T-helper 1 cell (primary cell): ENCODE measurements at places on chromosomes 5 and 9.

DNA sequence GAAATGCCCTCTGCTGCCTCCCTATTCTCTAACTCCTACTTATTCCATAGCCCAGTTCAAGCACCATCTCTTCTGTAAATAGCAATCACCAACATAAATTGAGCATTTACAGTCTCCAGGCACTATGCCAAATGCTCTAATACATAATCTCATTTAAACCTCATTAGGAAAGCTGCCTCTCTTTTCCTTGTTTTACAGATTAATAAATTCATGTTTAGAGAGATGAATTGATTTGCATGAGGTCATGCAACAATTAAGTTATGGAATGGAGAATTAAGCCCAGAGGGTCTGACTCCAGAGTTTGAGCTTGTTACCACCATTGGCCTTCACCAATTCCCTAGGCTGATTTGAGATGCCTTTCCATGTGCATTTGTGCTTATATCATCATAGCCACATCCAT lies 23.4 kb upstream of the RFX3 start:
- no peak for DNase-seq

DNA sequence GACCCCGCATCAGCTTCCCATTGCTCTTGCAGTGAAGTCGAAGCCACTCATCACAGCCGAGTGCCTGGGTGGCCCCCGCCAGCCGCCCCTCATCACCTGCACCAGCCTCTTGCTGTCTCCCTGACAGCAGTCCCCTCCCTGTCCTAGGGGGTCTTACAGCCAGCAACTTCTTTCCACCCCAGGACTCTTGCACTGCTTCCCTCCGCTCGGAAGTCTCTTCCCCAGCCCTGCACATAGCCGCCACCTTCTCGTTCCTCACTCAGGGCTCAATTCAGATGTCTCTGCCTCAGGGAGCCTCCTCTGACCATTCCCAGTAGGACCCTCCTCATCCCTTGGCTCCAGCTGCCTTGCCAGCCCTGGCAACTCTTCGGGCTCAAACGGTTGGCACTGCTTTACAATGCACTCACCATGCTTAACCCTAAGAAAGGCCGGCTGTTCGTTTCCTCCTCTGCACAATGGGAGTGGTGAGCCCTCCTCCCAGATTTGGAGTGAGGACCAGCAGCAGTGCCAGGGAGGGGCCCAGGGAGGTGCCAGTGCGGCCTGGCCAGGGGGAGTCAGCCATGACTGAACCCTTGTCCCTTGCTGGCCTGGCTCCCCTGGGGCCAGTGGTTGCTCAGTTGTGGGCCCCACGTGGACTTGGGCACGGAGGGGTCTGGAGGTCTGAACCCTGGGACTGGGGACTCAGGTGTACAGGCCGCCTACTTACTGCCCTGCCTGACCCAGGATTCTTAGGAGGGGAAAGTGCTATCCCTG lies 6.1 kb downstream of the TCF7 start:
- DNase-seq = no peak

GRCh38 chr9:4207123-4207875 lies 92.6 kb downstream of the GLIS3 start:
- no peak for DNase-seq

- DNase-seq = no peak
Observed at GRCh38 chr9:69798744-69799143, 21.9 kb upstream of the CFAP95 start.

GRCh38 chr5:125336401-125336800 lies 590.0 kb upstream of the ZNF608 start:
- DNase-seq = no peak

DNA sequence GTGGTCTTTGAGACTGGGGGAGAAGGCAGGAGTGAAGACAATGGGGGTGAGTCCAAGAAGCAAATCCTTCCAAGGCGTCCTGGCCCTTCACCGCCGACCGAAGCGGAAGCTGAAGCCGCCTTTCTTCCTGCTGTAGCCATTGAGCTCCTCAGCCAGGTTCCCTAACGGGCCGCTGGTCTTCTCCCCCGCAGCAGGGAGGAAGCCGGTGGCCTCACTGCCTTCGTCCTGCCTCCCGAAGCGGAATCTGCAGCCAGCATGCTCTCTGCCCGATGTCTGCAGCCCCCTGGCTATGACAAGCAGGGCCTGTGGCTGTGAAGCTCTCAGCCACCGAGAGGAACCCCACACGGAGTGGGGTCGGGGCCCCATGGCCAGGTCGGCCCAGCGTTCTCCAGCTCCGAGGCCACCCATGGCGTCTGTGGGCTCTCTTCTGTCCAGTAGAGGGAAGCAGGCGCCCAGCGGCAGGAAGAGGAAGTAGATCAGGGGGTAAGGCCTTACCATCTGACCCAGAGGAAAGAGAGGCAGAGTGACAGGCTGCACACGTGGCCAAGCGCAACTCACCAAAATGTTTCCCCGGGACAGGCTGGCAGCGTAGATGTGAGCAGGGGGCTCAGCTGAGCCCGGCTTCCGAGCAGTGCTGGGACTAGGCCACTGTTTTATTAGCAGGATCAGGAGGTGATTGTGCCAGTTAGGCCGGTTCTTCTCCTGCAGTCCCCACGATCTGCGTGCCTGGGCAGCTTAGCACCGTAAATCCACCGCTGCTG lies 3.1 kb downstream of the QRFP start:
- DNase-seq = no peak

- DNase-seq = no peak
Observed at GRCh38 chr5:175861337-175862130, 9.8 kb upstream of the CPLX2 start.

DNA sequence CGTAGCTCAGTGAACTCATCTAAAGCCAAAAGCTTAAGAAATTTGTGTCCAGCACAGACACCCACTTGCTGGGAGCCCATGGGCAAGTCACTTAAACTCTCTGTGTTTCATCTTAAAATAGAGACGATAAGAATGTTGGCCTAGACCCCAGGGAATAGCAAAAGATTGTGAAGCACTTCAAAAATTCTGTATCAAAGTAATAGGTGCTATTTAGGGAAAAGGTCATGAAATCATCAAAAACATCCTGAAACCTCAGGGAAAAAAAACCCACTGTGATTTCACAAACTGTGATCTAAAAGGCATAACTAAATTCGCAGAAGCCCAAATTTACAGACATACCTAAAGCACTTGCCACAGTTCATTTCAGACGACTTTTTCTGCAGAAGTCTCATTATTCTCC lies 278.3 kb downstream of the NR2F1-AS1 start:
- no peak for DNase-seq

- DNase-seq = no peak
Observed at GRCh38 chr9:35776018-35776417, 15.4 kb upstream of the NPR2 start.

DNA sequence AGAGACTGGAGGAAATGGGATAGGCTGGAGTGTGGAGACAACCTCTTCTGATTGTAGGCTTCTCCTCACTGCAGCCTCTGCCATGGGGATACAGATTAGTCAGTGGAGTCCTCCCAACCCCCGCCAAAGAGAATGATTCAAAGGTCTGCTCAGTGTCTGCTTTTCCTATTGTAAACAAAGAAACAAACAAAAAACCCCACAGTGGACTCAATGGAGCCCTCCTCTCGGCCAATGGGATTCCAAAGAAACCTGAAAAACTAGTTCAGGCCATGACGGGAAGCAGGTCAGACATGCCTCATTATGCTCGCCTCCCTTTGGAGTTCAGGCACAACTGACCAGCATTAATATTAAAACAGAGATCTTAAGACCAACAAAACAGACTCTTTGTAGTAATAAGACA lies 85.8 kb downstream of the SEC61B start:
- no peak for DNase-seq

DNA sequence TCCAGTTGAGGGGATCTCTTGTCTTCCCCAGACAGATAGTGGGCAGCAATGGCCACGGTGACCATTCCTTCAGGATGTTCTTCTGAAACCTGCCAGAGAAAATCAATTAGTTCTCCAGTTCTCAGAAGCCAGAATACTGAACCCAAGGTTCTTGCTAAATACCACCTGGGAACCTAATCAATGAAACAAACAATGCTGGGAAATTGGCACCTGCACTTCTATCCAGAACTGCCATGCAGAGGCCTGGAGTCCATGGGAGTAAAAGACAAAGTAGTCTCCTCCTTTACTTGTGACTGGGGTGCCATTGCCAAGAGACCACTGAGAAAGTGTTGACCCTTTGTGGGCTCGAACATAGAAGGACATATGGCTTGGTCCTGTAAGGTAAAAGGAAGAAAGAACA lies 45.7 kb downstream of the ERMP1 start:
- DNase-seq = no peak

DNA sequence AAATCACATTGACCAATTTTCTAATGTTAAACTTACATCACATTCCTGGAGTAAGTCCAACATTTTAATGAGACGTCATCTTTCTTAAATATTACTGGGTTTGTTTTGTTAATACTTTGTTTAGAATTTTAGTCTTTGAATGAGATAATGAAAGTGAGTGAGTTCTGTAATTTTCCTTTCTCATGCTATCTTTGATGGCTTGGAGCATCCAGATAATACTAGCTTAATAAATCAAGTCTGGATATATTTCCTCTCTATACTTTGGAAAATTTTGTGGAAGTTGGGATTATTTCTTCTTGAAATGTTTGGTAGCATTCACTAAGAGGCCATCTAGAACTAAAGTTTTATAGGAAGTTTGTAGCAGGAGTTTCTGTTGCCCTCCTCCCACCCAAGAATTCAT lies 90.8 kb upstream of the IL7R start:
- DNase-seq = no peak

DNA sequence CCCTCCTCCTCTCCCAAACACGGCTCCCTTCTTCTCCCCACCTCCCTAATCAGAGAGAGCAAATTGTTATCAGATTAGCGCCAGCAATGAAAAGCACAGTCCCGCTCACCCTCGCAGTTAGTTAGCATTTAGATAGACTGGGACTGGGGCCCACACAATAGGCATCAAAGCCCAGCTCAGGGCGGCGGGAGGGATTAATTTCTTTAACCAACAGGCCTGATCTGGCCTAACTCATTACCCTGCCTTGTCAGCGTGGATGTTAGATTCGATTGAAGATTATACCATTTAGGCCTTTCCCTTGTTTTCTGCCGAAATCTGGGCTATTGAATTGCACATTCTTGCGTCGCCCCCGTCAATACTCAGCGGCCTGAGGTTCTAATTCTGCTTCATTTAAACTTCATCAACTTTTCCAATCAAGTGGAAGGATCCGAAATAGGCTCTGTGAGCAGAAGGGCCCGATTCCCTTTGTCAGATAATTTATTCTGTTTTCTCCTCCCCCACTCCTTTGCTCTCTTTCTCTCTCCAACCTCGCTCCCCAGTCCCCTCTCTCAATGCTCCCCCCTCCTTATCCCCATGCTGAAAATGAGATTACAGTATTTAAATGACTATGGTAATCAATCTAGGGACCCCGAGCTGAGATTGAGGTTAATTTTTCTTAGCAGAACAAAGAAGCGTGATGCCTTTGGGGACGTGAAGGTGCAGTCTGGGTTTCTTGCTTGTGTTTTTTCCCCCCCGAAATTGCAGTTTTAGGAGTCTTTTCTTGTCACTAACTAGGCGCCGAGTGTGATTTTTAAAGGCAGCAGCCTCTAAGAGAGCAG lies 15.1 kb downstream of the CFAP77 start:
- DNase-seq = no peak

- no peak for DNase-seq
Observed at GRCh38 chr9:73916016-73916673, 581.0 kb upstream of the RORB start.

- DNase-seq = no peak
Observed at GRCh38 chr9:136609160-136609475, 53.6 kb upstream of the EGFL7 start.

DNA sequence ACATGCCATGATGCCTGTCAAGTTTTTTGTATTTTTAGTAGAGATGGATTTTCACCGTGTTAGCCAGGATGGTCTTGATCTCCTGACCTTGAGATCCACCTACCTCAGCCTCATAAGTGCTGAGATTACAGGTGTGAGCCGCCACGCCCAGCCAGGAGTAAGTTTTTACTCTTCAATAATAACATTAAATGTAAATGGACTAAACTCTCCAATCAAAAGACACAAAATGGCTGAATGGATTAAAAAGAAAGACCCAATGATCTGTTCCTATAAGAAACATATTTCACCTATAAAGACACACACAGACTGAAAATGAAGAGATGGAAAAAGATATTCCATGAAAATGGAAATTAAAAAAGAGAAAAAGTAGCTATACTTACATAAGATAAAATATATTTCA lies 37.2 kb upstream of the ISOC1 start:
- no peak for DNase-seq

GRCh38 chr5:142386137-142387023 lies 61.6 kb upstream of the SPRY4 start:
- DNase-seq = no peak

DNA sequence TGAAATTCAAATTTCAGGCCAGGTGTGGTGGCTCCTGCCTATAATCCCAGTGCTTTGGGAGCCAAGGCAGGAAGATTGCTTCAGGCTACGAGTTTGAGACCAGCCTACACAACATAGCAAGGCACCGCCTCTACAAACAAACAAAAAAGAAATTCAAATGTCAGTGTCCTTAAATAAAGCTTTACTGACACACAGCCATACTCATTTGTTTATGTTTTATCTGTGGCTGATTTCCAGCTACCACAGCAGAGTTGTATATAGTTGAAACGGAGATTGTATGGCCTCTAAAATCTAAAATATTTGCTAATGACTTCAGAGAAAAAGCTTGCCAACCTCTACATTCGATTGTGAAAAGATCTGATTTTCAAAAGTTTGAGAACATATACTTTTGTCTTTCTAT lies 15.4 kb downstream of the SHLD3 start:
- DNase-seq = no peak

GRCh38 chr5:41722359-41722950 lies 147.8 kb downstream of the OXCT1 start:
- DNase-seq = no peak

DNA sequence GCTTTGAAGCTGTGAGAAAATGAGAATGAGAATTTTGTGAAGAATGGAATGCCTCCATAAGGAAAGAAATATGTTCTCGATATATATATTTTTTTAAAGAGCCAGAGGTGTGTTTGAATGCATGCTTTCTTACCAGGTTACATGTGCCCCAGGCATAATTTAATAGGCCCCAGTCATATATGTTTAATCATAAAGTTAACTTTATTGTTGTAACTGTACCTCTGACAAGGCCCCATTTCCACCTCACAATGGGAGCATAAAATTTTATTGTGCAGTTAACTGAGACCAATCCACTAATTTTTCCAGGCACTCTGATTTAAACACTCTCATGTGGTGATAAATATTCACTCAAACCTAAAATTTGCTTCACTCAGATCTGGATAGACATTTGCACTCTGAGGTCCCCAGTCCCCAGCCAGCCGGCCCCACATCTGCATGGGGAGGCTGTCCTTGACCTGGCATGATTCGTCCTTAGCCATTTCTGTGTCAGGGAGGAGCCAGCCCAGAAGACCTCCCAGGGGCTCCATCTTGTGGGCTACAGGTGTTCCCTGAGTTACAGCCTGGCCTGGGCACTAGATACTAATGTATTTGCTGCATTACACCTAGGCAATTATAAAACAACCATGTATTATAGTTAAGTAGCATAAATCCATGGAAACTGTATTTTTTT lies 245.8 kb downstream of the MTRR start:
- DNase-seq = no peak
